ENCODE measurements at places on chromosomes 2 and 18.

- no peak for DNase-seq
Observed at GRCh38 chr2:18441583-18441982, 118.9 kb downstream of the RDH14 start.

DNA sequence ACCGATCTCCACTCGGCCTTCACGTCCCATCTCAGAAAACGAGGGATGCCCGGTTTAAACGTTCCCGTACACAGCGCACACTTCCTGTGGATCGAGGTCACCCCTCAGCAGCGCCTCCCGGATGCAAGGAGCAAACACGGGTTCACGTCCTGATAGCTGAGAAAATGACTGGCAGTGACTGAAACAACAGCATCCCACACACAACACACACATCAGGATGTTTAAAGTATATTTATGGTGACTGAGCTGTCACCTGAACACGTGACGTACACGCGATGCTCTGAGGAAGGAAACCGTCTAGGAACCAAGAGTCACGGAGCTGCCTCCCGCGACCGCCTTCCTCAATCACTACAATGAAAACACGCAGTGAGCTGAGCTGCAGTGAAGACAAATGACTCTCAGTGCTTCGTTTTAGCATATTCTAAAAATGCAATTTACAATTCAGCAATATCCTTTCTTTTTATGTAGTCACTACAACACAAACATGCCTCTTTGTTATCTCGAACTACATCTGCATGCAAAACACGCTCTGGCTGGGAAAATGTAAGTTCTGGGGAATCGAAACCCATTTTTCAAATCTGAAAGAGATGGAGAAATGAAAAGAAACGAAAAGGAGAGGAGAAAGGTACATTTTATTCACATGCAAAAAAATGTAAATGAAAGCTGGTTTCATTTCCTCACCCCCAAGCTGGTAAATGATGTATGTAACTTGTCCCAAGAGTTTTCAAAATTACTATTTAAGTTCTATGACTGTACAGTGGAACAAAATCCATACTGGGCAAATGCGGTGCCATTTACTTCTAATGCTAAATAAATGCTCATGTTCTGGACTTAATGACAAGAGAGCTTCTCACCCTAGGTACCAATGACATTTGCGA lies 19.8 kb downstream of the HDAC4 start:
- no peak for DNase-seq

- DNase-seq: no peak
Observed at GRCh38 chr2:122670897-122671296, 915.4 kb downstream of the TSN start.

GRCh38 chr2:112995346-112995920 lies 9.8 kb upstream of the IL36A start:
- DNase-seq: no peak

- DNase-seq: no peak
Observed at GRCh38 chr2:159193791-159194190, 92.7 kb downstream of the WDSUB1 start.

- no peak for DNase-seq
Observed at GRCh38 chr2:592737-593136, 84.5 kb downstream of the TMEM18 start.

GRCh38 chr2:36403675-36404230 lies 48.2 kb downstream of the CRIM1 start:
- peak; percentile 90 for DNase-seq

GRCh38 chr2:85089585-85089984 lies 43.6 kb upstream of the TCF7L1 start:
- no peak for DNase-seq

GRCh38 chr2:194698012-194698411 lies 959.0 kb upstream of the SLC39A10 start:
- no peak for DNase-seq

GRCh38 chr18:11176481-11176881 lies 27.1 kb upstream of the PIEZO2 start:
- peak; percentile 79 for DNase-seq

- no peak for DNase-seq
Observed at GRCh38 chr2:15372019-15372418, 189.1 kb downstream of the NBAS start.

GRCh38 chr2:100291152-100291970 lies 30.9 kb downstream of the LONRF2 start:
- peak; percentile 95 for DNase-seq

- no peak for DNase-seq
Observed at GRCh38 chr18:54423831-54424230, 66.1 kb downstream of the C18orf54 start.

DNA sequence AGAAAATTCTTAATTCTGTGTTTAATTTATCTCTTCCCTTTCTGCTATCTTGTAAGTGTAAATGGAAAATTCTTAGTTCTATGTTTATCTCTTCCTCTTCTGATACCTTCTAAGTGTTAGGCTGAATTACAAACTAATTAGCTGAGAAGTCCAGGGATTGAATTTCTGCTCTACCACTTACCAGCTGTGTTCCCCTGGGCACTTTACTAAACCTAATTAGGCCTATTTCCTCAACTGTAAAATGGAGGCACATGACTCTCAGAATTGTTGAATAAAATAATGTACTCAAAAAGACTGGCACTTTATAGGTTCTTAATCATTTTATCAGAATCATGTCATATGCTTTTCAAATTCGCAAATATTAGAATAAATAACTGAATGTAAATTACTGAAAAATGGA lies 146.3 kb downstream of the MAP2 start:
- no peak for DNase-seq

GRCh38 chr2:143124445-143124844 lies 4.8 kb upstream of the ARHGAP15 start:
- DNase-seq: no peak

- no peak for DNase-seq
Observed at GRCh38 chr2:54456612-54457322, 640 bp downstream of the SPTBN1 start.

GRCh38 chr2:203672856-203673255 lies 33.6 kb upstream of the CD28 start:
- no peak for DNase-seq

GRCh38 chr2:191894681-191895147 lies 47.8 kb upstream of the CAVIN2 start:
- peak; percentile 88 for DNase-seq

DNA sequence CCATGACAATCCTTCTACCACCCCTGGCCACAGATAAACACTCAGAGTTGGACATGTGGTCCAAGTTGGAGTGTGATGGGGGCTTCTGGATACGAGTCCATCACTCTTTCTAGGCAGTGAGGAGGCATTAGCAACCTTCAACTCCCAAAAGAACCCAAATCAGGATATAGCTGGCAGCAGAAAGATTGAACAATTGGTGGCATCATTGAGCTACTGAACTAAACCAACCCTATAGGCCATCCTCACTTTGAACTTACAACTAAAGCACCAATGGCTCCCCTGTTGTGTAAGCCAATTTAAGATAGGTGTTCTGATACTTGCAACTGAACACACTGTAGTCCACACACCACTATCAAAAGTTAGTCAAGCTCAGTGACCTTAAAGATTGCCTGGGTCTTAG lies 24.0 kb upstream of the MARCO start:
- no peak for DNase-seq

GRCh38 chr2:227460070-227460485 lies 11.9 kb upstream of the AGFG1 start:
- DNase-seq: peak; percentile 90

GRCh38 chr2:233814056-233814835 lies 36.1 kb downstream of the MROH2A start:
- no peak for DNase-seq

- no peak for DNase-seq
Observed at GRCh38 chr2:222477962-222478608, 53.7 kb downstream of the SGPP2 start.

DNA sequence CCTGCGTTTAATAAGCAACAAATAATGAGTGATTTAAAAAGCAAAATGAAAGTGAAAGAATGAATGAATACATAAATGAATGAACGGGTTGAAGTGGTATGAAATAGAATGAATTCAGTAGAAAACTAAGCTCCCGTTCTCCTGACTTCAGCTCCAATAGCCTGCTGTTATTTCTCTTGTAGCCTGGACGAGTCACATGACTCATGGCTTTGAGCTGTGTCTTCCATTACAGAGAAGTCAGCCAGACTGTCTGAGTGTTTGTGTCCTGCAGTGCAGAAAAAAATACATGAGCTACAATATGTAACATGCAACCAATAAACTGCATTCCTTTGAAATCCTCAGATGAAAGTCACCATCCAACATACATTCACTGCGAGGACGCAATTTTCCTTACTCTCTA lies 21.2 kb downstream of the SCG2 start:
- peak; percentile 87 for DNase-seq

- no peak for DNase-seq
Observed at GRCh38 chr18:50700245-50701165, 119.3 kb downstream of the MRO start.

DNA sequence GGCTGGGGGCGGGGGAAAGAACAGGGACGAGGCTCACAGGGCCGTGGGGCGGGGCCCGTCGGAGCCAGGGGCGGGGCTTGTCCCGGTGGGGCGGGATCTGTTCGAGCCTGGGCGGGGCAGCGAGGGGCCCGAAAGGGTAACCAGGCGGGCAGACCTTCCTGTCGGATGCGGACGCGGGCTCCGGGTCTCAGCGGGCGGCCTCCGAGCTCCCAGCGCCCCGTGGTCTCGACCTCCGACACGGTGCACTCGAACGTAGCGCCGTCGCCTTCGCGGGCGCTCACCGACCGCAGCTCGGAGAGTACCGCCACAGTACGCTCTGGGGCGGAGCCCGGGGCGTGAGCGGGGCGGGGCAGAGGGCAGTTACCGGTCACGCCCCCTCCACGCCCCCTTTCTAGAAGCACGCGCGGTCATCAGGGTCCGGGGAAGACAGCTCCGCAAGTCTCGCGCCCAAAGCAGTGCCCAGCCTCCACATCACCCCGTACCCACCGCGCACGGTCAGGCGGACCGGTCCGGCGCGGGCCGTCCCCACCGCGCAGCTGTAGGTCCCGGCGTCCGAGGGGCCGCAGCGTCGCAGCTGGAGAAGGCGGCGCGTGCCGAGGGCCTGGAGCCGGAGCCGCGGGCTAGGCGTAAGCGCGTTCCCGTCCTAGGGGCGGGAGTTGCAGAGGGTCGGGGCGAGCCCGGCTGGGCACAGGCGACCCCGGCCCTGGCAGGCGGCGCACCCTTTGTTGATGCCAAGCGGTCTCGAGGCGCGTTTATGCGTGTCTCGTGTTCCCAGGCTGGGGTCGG lies 8.7 kb downstream of the TMEM198 start:
- DNase-seq: peak; percentile 76

DNA sequence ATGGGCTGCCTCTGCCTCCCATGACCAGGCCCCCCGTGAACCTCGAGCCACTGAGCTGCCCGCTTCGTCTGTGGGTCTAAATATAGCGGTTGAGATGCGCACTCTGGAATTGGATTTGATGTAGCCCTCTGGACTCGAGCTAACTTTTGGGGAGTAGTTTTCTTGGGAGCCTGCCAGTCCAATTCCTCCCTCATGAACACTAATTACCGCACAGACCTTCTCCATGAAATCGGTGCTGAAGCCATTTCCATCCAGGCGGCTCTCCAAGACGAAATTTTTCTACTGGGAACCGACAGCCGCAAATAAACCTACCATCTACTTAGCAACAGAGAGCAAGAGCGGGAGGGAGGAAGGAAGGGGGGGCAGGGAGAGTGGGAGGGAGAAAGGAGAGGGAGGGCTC lies 63.6 kb downstream of the CELF4 start:
- no peak for DNase-seq

- peak; percentile 98 for DNase-seq
Observed at GRCh38 chr2:217934321-217935131, 68.3 kb downstream of the TNS1 start.

- DNase-seq: no peak
Observed at GRCh38 chr18:9120796-9121195, 15.8 kb upstream of the ANKRD12 start.

- no peak for DNase-seq
Observed at GRCh38 chr2:214135966-214136365, 274.9 kb upstream of the VWC2L start.

- no peak for DNase-seq
Observed at GRCh38 chr2:210536973-210537650, 19.3 kb upstream of the CPS1 start.
